CD4-positive, alpha-beta T cell treated with Interleukin-17A for 4 hours (primary cell): ENCODE measurements at places on chromosomes 1 and 21.

DNA sequence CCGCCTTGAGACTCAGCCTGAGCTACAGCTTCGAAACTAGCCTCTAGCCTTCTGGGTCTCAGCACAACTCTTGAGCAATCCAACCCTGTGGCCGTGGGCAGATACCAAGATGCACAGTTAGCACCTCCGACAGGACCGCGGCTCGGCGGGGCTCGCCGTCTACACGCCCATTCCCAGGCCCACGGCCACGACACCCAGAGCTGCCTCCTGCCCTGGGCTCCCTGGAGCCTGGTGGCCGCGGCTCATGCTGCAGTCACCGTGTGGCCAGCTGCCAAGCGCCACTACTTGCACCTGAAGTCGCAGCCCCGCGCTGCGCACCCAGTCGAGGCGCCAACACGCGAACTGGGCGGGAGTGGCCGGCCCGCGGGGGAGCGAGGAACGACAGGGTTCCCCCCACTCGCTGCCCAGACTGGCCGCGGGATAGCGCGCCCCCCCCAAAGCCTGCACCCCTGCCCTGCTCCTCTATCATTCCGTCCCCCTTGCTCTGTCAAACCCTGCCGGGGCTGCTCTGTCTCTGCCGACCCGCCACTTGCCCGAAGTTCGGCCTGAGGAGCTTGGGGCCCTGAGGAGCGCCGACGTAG lies 729 bp upstream of the CDCA8 start:
- peak; percentile 32 for DNase-seq

GRCh38 chr1:92743221-92743620 lies 41.7 kb downstream of the EVI5 start:
- DNase-seq: no peak

GRCh38 chr1:37919277-37919676 lies 27.6 kb downstream of the INPP5B start:
- no peak for DNase-seq

- DNase-seq: no peak
Measured at GRCh38 chr1:205645519-205645918, 13.7 kb upstream of the ELK4 start.

DNA sequence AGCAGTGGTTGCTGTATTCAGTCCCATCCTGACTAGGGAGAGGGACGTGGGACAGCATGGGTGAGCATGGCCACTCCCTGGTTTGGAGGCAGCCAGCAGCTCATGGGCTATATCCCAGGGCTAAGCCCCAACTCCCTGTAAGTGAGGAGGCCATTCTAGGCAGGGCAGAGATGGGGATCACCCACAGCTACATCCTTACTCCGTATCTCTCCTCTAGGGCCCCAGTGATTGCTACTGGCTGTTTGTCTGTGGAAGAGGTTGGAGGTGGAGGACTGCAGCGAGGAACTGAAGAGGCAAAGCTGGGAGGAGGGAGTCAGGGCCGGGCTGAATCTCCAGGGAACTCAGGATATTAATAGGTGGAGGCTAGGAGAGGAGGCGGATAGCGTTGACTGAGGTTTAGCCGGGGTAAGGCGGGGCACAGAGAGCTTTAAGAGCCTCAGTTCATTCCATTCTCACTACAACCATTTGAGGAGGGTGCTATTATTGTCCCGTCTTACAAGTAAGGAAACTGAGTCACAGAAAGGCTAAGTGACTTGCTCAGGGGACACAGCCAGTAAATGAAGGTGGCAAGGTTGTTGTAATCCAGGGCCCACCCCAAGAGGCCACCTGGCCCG lies 6.8 kb downstream of the OLIG2 start:
- DNase-seq: no peak

GRCh38 chr1:235313931-235314678 lies 13.9 kb downstream of the ARID4B start:
- no peak for DNase-seq

DNA sequence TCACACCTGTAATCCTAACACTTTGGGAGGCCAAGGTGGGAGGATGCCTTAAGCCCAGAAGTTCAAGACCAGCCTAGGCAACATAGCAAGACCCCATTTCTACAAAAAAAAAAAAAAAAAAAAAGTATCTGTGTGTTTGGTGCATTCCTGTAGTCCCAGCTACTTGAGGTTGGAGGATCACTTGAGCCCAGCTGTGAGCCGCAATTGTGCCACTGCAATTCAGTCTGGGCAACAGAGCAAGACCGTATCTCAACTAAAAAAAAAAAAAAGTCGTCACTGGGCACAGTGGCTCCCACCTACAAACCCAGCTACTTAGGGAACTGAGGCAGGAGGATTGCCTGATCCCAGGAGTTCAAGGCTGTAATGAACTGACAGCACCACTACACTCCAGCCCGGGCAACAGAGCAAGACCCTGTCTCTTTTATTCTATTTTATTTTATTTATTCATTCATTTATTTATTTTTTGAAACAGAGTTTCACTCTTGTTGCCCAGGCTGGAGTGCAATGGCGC lies 8.6 kb upstream of the EIF4G3 start:
- DNase-seq: no peak

GRCh38 chr1:2290171-2290578 lies 62.1 kb downstream of the SKI start:
- peak; percentile 34 for DNase-seq
